Calu3 (cell line): ENCODE measurements at places on chromosomes 3 and 15.
A peak's percentile ranks its signal among the peaks of the same experiment; 100 is the strongest.

DNA sequence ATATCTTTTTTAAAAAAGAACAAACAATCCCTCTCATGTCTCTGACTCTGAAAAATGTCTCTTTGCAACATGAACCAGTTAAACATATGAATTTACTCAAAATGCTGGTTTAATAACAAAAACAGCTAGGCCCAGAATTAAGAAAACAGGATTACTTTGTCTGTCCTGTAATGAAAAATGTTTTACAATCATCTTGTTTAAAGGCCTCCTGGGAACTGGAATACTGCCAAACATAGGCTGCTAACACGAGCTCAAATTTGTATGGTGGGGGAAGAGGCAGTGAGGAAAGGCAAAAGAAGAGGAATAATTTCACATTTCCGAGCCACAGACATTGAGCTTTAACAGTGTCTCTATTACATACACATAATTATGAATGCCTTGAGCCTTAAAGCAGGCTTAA, 61.7 kb upstream of the PPIB start:
- H3K27me3 ChIP-seq = no peaks in the 10 kb centered on the region
- no peaks in the 10 kb centered on the region for H3K36me3 ChIP-seq
- H3K4me3 ChIP-seq = no peak overlapping the region
- DNase-seq = no peak
- H3K27ac ChIP-seq = no peak overlapping the region

DNA sequence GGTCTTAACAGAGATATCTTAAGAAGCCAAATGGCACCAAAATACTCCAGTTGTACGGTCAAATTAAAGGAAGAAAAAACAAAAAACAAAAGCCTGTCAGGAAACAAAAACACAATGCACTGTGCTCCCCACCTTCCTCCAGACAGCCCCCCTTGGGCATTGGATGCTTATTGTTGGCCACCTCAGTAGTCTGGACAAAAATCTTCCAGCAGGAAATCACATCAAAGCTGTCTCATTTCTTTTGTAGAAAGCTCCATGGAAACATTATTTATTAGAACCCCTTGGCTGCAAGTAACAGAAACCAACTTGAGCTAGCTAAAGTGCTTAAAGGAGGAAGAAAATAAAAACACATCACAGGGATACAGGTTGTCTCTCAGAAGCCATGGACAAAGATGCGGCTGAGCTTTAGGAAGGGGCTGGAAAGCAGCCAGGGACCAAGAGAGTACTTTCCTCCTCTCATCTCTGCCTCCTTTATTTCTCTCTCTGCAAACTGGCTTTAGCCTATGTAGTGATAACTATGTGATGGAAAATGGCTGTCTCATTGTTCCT, 651.5 kb upstream of the ADAMTS9 start:
- H3K27me3 ChIP-seq = peaks cover 14% of the 10 kb centered on the region
- peaks cover under 1% of the 10 kb centered on the region for H3K4me1 ChIP-seq
- no peak overlapping the region for H3K4me3 ChIP-seq
- no peaks in the 10 kb centered on the region for H3K36me3 ChIP-seq
- DNase-seq = no peak

DNA sequence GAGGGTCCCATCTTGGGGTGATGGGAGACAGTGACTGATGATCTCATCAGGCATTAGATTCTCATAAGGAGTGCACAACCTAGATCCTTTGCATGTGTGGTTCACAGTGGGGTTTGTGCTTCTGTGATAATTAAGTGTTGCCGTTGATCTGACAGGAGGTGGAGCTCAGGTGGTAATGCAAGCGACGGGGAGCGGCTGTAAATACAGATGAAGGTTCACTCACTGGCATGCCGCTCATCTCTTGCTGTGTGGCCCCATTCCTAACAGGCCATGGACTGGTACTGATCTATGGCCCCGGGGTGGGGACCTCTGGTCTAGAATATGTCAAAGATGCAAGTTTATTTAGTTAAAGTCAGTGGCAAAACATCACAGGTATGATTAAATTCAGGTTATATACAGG, 8.7 kb downstream of the MEF2A start:
- H3K36me3 ChIP-seq = no peaks in the 10 kb centered on the region
- peaks cover 29% of the 10 kb centered on the region for H3K4me1 ChIP-seq
- H3K4me3 ChIP-seq = no peak overlapping the region
- H3K27me3 ChIP-seq = no peaks in the 10 kb centered on the region

DNA sequence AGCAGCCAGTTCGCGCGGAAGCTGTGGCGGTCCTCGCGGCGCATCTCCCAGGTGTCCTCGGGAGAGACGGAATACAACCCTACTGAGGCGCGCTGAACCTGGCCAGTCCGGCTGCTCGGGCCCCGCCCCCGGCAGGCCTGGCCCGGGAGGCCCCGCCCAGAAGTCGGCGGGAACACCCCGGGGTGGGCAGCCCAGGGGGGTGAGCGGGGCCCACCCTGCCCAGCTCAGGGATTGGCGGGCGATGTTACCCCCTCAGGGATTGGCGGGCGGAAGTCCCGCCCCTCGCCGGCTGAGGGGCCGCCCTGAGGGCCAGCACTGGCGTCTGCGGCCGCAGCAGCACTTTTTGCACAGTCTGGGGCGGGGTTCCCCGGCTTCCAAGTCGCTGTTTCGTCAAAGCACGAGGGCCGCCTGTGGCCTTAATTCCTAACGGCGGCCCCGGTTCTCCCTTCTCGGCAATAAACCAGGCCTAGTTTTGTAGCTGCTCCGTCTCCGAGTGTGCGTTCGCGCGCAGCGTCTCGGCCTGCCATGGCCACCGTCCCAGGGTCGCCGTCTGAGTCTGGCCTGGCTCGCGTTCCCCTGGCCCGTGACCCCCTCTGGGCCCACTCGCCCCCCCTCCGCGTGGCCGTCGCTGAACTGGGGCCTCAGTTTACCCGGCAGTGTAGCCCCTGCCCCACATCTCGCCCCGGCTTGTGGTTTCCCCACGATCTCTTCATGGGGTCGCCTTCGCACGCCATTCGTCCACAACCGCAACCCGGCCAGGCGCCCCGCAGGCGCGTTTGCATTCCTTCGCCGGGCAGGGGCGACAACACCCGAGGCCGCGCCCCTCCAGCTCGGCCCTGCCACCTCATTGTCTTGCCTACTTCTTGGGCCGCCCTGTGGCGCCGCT, 30.0 kb downstream of the NBEAL2 start:
- no peak overlapping the region for H3K4me3 ChIP-seq
- H3K27me3 ChIP-seq = no peaks in the 10 kb centered on the region
- no peaks in the 10 kb centered on the region for H3K4me1 ChIP-seq
- peaks cover 54% of the 10 kb centered on the region for H3K36me3 ChIP-seq

DNA sequence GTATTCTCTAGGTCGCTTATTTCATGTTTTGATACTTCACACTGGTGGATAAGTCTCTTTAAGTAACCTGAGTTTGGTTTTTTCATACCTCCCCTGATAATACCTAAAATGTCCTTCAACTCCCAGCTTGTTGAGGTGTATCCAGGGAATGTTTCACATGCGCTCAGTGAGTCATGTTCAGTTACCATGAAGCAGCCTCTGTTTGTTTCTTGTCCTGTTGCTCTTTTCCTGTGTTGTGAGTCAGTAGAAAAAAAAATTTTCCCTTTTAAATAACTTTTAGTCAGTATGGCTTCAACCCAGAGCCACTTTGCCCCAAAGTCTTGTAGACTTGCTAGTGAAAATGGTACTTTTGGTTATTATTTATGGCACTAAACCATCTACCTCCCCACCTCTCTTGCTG, 278.4 kb upstream of the ZPLD1 start:
- peak overlapping the region; percentile 91 for H3K27ac ChIP-seq
- H3K4me1 ChIP-seq = peaks cover 30% of the 10 kb centered on the region
- H3K4me3 ChIP-seq = no peak overlapping the region
- peak; percentile 29 for DNase-seq
- no peaks in the 10 kb centered on the region for H3K27me3 ChIP-seq
- no peaks in the 10 kb centered on the region for H3K36me3 ChIP-seq
